A549 treated with Hydrocortisone at 1 μM for 4 hours (cell line): ENCODE measurements at places on chromosomes 16 and 17. TPM values are rescaled to one million over a fixed set of nuclear protein-coding genes. Genes with fewer than 3 reads are reported as not detected.

PSMC3IP gene
- total RNA-seq = 30.1 to 35.0 TPM (median 31.2 TPM) in 5 replicates

TK1 gene
- 228 to 274 TPM (median 238 TPM) in 5 replicates for total RNA-seq

EVPLL gene
- total RNA-seq = not detected in 5 replicates

LPO gene
- total RNA-seq = 0.07 TPM in 1 of 5 replicates, not detected in the others

PRCD gene
- 0.08 TPM in 1 of 5 replicates, not detected in the others for total RNA-seq

ST6GALNAC1 gene
- 0.05 to 0.25 TPM (median 0.13 TPM) in 5 replicates for total RNA-seq

DPEP2 gene
- total RNA-seq = not detected in 5 replicates

HSBP1 gene
- 112 to 203 TPM (median 194 TPM) in 5 replicates for total RNA-seq

SULT1A2 gene
- total RNA-seq = 0.06 to 0.12 TPM (median 0.07 TPM) in 4 of 5 replicates, not detected in the other

ATP2A1 gene
- 1.9 to 3.6 TPM (median 2.1 TPM) in 5 replicates for total RNA-seq

SNAI3 gene
- 0.06 to 0.24 TPM (median 0.10 TPM) in 5 replicates for total RNA-seq

KRT33A gene
- not detected in 5 replicates for total RNA-seq

ANKRD13B gene
- 22.8 to 29.6 TPM (median 26.4 TPM) in 5 replicates for total RNA-seq

ATP1B2 gene
- 0.15 to 0.37 TPM (median 0.27 TPM) in 5 replicates for total RNA-seq

RPUSD1 gene
- 36.3 to 54.3 TPM (median 50.8 TPM) in 5 replicates for total RNA-seq

ABCC12 gene
- total RNA-seq = 0.02 to 0.12 TPM (median 0.05 TPM) in 5 replicates

NLRC3 gene
- total RNA-seq = 0.01 to 0.03 TPM in 2 of 5 replicates, not detected in the others

CFAP97D1 gene
- total RNA-seq = 0.02 to 0.03 TPM (median 0.03 TPM) in 3 of 5 replicates, not detected in the others

ORMDL3 gene
- total RNA-seq = 33.5 to 42.6 TPM (median 40.8 TPM) in 5 replicates

CES3 gene
- total RNA-seq = 2.0 to 2.5 TPM (median 2.5 TPM) in 5 replicates

TMEM235 gene
- total RNA-seq = not detected in 5 replicates

RAB37 gene
- total RNA-seq = 0.84 to 1.7 TPM (median 1.2 TPM) in 5 replicates

TBX2 gene
- total RNA-seq = 3.7 to 6.3 TPM (median 5.3 TPM) in 5 replicates

C17orf100 gene
- 1.8 to 3.3 TPM (median 2.8 TPM) in 5 replicates for total RNA-seq

CSH2 gene
- not detected in 5 replicates for total RNA-seq

OR2C1 gene
- not detected in 5 replicates for total RNA-seq

CYB5D1 gene
- 18.7 to 23.0 TPM (median 19.4 TPM) in 5 replicates for total RNA-seq

TPSB2 gene
- total RNA-seq = not detected in 5 replicates

TTYH2 gene
- total RNA-seq = 1.7 to 2.3 TPM (median 2.0 TPM) in 5 replicates

VWA3A gene
- 0.02 to 0.07 TPM (median 0.07 TPM) in 3 of 5 replicates, not detected in the others for total RNA-seq

DOC2B gene
- 1.8 to 2.2 TPM (median 2.1 TPM) in 5 replicates for total RNA-seq

KRTAP1-1 gene
- not detected in 5 replicates for total RNA-seq

EMP2 gene
- total RNA-seq = 32.1 to 47.2 TPM (median 42.2 TPM) in 5 replicates

CCDC154 gene
- total RNA-seq = 0.06 to 0.33 TPM (median 0.27 TPM) in 5 replicates

ARL5C gene
- not detected in 5 replicates for total RNA-seq

AOC2 gene
- total RNA-seq = 1.6 to 2.4 TPM (median 2.0 TPM) in 5 replicates

PRR11 gene
- 47.2 to 64.9 TPM (median 54.9 TPM) in 5 replicates for total RNA-seq

CCDC182 gene
- not detected in 5 replicates for total RNA-seq

MAPT gene
- 1.5 to 2.3 TPM (median 1.9 TPM) in 5 replicates for total RNA-seq

TBC1D28 gene
- not detected in 5 replicates for total RNA-seq

ABCC3 gene
- total RNA-seq = 112 to 143 TPM (median 131 TPM) in 5 replicates

ASGR1 gene
- total RNA-seq = 0.70 to 1.4 TPM (median 0.89 TPM) in 5 replicates

RUNDC3A gene
- total RNA-seq = 0.48 to 1.2 TPM (median 0.81 TPM) in 5 replicates

FOXC2 gene
- total RNA-seq = 4.3 to 5.1 TPM (median 4.9 TPM) in 5 replicates

PDP2 gene
- 4.6 to 8.2 TPM (median 6.3 TPM) in 5 replicates for total RNA-seq

KIAA0753 gene
- total RNA-seq = 19.5 to 22.4 TPM (median 20.3 TPM) in 5 replicates

KCNJ18 gene
- 0.05 to 0.08 TPM (median 0.08 TPM) in 3 of 5 replicates, not detected in the others for total RNA-seq

ALOXE3 gene
- 6.3 to 10.0 TPM (median 6.4 TPM) in 5 replicates for total RNA-seq

ANKFN1 gene
- total RNA-seq = 0.14 to 0.17 TPM in 2 of 5 replicates, not detected in the others
